Endothelial cell of umbilical vein (primary cell): ENCODE measurements at places on chromosomes 6 and 20. TPM values are rescaled to one million over a fixed set of nuclear protein-coding genes. Genes with fewer than 3 reads are reported as not detected.

Gene CNR1
- polyA plus RNA-seq: 0.06 TPM in 1 of 2 replicates, not detected in the other

Gene BANF2
- polyA plus RNA-seq: not detected in 2 replicates

Gene LHFPL5
- not detected in 2 replicates for polyA plus RNA-seq

Gene RNF144B
- 14.3 and 18.1 TPM in 2 replicates for polyA plus RNA-seq

Gene CRISP2
- not detected in 2 replicates for polyA plus RNA-seq

Gene EEF1A1
- 9,885 and 11,104 TPM in 2 replicates for polyA plus RNA-seq

Gene CALHM6
- 0.08 and 0.10 TPM in 2 replicates for polyA plus RNA-seq

Gene FAM209A
- polyA plus RNA-seq: 0.13 and 0.37 TPM in 2 replicates

Gene SYCP2
- polyA plus RNA-seq: 0.03 and 0.07 TPM in 2 replicates

Gene PLTP
- polyA plus RNA-seq: 118 TPM in 2 replicates

Gene NHLRC1
- 1.7 and 2.1 TPM in 2 replicates for polyA plus RNA-seq

GRCh38 chr6:105120570-105120969, 59.2 kb downstream of the POPDC3 start:
- no peak for DNase-seq
- no peaks in the 10 kb centered on the region for H3K4me1 ChIP-seq

- no peaks in the 10 kb centered on the region for H3K4me1 ChIP-seq
- no peak for DNase-seq
- H3K4me3 ChIP-seq: no peak overlapping the region
Observed at GRCh38 chr20:56924292-56925081, 295.4 kb downstream of the TFAP2C start.

DNA sequence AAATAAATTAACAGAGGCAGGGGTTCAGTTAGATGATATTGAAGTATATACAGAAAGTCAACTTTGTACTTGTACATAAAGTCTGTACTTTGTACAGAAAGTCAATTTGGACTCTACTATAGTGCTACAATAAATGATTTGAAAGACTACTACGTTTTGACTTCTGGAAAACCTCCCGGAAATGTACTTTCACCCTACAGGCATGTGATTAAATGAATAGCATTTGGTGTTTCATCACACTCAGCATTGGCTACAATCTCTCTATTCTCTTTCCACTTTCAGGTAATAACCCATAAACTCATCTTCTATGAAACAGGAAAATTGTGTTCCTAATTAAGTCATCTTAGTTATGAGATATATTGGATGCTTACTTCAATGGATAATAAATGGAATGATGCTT, 25.6 kb upstream of the MC3R start:
- no peak overlapping the region for H3K27ac ChIP-seq
- no peaks in the 10 kb centered on the region for H3K4me1 ChIP-seq
- H3K36me3 ChIP-seq: no peaks in the 10 kb centered on the region
- no peak overlapping the region for H3K4me3 ChIP-seq
- no peak for DNase-seq

DNA sequence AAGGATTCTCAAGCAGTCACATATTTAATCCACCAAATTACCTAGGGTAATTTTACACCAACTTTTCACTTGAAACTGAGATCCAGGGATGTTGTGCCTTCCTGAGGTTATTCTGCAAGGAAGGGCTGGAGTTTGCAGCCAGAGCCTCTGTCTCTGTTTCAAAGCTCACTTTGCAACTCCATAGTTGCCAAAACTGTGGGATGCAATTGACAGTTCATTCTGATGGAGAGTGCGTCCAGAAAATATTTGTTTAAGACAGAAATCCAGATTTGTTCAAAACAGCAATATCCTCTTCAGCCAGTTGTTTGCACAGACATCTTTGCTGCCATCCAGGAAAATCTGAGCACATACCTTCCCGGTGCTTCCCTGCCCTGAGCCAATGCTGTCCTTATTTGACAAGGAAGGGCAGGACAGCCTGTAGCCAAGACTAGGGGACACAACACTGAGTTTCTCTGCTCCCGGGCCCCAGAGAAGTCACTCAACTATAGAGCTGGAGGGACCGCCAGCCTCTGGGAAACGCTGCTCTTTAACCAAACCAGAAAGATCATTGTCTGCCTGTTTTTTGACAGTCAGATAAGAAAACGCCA, 297.4 kb downstream of the HIVEP2 start:
- no peak overlapping the region for H3K4me3 ChIP-seq
- H3K36me3 ChIP-seq: no peaks in the 10 kb centered on the region
- no peak overlapping the region for H3K27ac ChIP-seq
- H3K27me3 ChIP-seq: peaks cover 17% of the 10 kb centered on the region
- DNase-seq: no peak

GRCh38 chr6:41683273-41683522, 44.9 kb downstream of the MDFI start:
- H3K4me1 ChIP-seq: peaks cover 8% of the 10 kb centered on the region
- H3K27me3 ChIP-seq: no peaks in the 10 kb centered on the region
- H3K27ac ChIP-seq: no peak overlapping the region
- no peaks in the 10 kb centered on the region for H3K36me3 ChIP-seq
- H3K4me3 ChIP-seq: peak overlapping the region; percentile 35

DNA sequence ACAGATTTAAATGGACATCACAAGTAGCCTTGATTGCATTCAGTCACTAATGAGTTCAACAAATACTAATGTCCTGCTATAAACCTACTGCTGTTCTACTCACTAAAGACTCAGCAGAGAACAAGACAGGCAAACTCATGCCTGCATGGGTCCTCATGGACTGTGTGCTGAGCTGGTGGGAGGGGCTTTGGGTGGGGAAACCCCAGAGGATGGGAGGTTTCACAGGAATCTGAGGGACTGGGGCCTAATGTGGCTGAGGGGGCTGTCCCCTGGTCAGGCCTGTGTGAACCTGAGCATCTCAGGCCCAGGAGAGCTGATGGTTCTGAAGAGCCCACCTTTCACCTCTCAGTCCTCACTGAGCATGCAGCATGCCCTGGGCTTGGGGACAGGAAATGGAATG, 1.4 kb downstream of the CST8 start:
- H3K27me3 ChIP-seq: no peaks in the 10 kb centered on the region
- no peaks in the 10 kb centered on the region for H3K36me3 ChIP-seq
- H3K27ac ChIP-seq: no peak overlapping the region
- H3K4me3 ChIP-seq: no peak overlapping the region

- H3K27me3 ChIP-seq: no peaks in the 10 kb centered on the region
- no peak overlapping the region for H3K4me3 ChIP-seq
Observed at GRCh38 chr6:52403086-52403485, 17.1 kb upstream of the EFHC1 start.

- H3K27me3 ChIP-seq: peaks cover 27% of the 10 kb centered on the region
- no peak for DNase-seq
- H3K4me1 ChIP-seq: no peaks in the 10 kb centered on the region
- no peak overlapping the region for H3K27ac ChIP-seq
Observed at GRCh38 chr6:70389261-70389660, 24.0 kb upstream of the FAM135A start.

DNA sequence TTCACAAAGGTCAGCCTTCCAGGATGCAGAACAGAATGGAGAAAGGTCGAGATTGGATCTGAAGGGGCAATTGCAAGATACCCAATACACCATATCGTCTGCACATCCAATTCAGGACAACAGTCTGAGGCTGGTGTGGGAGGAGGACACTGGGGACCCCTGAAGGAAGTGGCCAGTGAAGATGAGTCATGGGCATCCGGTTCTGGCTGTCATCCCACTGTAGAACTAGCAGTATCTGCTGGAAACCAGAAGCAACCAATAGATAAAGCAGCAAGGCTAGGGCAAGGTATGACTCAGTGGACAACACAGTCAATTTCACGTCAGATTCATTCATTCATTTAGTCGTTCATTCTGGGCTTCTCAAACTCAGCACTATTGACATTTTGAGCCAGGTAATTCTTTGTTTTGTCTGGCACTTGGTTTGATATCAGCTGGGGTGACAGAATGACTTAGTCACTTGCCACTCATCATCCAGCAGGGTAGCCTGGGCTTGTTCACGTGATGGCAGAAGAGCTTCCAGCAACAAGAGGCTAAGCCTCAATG, 30.3 kb upstream of the SHLD1 start:
- no peak for DNase-seq
- H3K27ac ChIP-seq: no peak overlapping the region
- peaks cover 18% of the 10 kb centered on the region for H3K27me3 ChIP-seq
- H3K4me1 ChIP-seq: peaks cover 13% of the 10 kb centered on the region
- no peak overlapping the region for H3K4me3 ChIP-seq

DNA sequence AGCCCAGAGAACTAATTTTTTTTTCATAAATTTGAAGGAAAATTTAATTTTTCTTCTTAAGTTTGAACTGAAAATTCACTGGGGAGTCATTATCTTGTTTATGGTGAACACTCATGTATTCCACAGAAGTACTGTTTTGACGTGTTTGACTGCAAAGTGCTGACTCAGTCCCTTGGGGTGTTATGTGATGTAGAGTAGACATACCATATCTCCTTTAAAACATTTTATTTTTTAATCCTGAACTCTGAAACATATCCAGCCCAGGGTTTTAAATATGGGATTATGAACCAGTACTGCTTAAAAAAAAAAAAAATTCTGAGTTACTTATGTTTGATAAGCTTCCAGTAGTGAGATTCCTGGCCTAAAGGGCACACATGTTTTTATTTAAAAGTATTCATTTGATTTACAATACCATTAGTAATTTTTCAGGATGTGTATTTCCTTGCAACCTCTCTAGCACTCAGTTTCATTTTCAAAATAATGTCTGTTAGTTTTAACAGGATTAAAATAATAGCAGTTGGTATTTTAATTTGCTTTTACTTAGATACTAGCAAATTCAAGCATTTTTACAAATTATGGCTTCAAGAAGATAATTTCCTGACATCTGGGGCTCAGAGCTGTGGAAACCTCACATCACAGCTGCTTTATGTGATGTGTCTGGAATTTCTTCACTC, 81.7 kb upstream of the PDE10A start:
- no peak overlapping the region for H3K4me3 ChIP-seq
- H3K27me3 ChIP-seq: no peaks in the 10 kb centered on the region
- no peak overlapping the region for H3K27ac ChIP-seq
- H3K4me1 ChIP-seq: no peaks in the 10 kb centered on the region
- no peak for DNase-seq
- no peaks in the 10 kb centered on the region for H3K36me3 ChIP-seq

GRCh38 chr6:6834356-6835222, 246.1 kb downstream of the LY86 start:
- DNase-seq: no peak
- no peak overlapping the region for H3K4me3 ChIP-seq
- H3K4me1 ChIP-seq: no peaks in the 10 kb centered on the region
- peaks cover 4% of the 10 kb centered on the region for H3K27me3 ChIP-seq

- no peaks in the 10 kb centered on the region for H3K27me3 ChIP-seq
- no peaks in the 10 kb centered on the region for H3K4me1 ChIP-seq
- DNase-seq: no peak
- no peak overlapping the region for H3K4me3 ChIP-seq
- H3K36me3 ChIP-seq: no peaks in the 10 kb centered on the region
Observed at GRCh38 chr6:141398949-141399348, 733.8 kb upstream of the GJE1 start.

DNA sequence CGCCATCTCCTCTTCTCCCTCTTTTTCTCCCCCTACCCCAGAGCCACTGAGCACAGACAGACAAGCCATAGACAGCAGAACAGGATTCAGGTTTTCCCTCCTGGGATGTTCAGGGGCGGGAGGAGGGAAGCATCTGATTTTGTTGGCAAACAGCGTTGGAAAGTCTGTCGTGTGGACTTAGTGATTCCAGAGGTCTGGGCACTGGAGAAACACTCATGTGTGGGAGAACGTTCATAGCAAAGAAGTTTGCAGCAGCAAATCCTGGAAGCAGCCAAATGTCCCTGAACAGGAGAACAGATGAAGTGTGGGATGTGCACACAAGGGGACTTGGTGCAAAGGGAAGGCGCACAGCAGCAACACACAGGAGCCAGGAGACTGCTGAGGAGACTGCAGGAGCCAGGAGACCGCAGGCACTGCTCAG, 264.1 kb upstream of the CDYL start:
- peaks cover 4% of the 10 kb centered on the region for H3K27me3 ChIP-seq
- DNase-seq: no peak
- H3K36me3 ChIP-seq: no peaks in the 10 kb centered on the region
- no peak overlapping the region for H3K27ac ChIP-seq
- no peak overlapping the region for H3K4me3 ChIP-seq

DNA sequence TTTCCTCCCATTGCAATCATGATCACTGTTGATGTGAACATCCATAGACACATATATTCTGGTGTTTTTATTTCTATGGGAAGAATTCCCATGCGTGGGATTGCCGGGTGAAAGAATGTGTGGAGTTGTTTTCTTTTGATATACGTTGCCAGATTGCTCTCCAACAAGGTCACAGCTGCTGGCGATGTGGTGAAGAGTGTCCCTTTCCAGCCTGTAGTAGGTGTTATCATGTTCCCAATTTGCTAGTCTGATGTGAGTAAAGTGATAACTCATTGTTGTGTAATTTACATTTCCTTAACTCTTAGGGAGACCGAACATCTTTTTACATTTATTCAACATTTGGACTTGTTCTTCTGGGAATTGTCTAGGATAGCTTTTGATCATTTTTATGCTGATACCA, 14.5 kb upstream of the ELMO2 start:
- no peak overlapping the region for H3K27ac ChIP-seq
- no peak overlapping the region for H3K4me3 ChIP-seq
- no peaks in the 10 kb centered on the region for H3K36me3 ChIP-seq
- DNase-seq: no peak

DNA sequence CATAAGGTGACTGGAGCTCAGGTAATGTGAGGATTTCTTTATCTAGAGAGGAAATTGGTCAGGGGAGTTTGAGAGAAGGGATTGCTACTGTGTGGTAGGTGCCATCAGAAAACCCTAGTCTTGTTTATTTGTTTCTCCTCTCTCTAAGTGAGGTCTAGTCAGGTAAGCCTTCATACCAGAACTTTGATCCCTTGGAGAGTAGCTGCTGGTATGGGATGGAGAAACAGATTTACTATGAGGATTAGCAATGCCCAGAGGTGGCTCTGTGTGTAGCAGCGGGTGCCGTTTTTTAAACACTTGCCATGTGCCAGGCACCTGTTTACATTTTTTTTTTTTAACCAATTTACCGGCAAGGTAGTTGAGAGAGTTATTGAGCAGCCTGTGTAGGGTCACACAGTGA, 19.5 kb downstream of the CMTR1 start:
- no peak overlapping the region for H3K27ac ChIP-seq
- no peaks in the 10 kb centered on the region for H3K27me3 ChIP-seq
- no peak overlapping the region for H3K4me3 ChIP-seq
- no peak for DNase-seq

- no peak overlapping the region for H3K27ac ChIP-seq
- no peaks in the 10 kb centered on the region for H3K27me3 ChIP-seq
- no peak for DNase-seq
- H3K36me3 ChIP-seq: no peaks in the 10 kb centered on the region
- H3K4me3 ChIP-seq: no peak overlapping the region
Observed at GRCh38 chr6:157657754-157658153, 165.3 kb upstream of the SNX9 start.

GRCh38 chr6:157050537-157051265, 272.6 kb downstream of the TMEM242 start:
- H3K27me3 ChIP-seq: no peaks in the 10 kb centered on the region
- no peak overlapping the region for H3K4me3 ChIP-seq
- no peak overlapping the region for H3K27ac ChIP-seq
- no peaks in the 10 kb centered on the region for H3K36me3 ChIP-seq
- peak; percentile 20 for DNase-seq
